ENCODE measurements at places on chromosomes 11 and 22. TPM values are rescaled to one million over a fixed set of nuclear protein-coding genes. Genes with fewer than 3 reads are reported as not detected.

DNA sequence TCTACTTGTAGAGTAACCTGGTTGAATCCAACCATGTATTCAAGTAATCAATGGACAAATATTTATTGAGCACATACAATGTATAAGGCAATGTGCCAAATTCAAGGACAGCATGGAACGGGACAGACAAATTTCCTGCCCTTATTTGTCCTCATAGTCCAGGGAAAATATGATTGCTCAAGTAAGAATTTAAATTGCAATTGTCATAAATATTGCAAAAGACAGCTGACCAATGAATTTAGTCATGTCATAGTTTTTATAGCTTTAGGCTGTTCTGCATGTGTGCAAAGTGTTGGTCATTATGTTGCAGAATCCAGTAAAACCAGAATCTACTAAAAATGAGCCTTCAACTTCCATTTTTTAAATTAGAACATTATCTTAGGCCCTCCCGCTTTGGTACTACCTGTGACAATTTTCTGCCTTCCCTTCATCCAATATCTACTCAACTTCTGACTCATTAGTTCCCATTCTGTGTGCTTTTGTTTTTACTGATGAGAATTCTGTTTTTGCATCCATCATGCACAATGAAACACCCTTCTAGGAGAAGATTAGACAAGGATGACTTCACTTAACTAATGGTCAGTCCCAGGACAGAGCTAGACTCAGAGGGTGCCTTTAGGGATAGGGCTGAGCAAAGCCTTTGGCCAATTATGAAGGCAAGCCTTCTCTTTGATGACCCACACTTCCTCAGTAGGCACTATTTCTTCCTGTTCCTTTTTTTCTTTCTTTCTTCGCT is 45.8 kb upstream of the FIBIN start:
- DNase-seq = no peak

GRCh38 chr22:39363751-39364515 is 14.1 kb downstream of the SYNGR1 start:
- DNase-seq = no peak

GRCh38 chr22:49391436-49391835 is 436.2 kb downstream of the BRD1 start:
- DNase-seq = no peak

DNA sequence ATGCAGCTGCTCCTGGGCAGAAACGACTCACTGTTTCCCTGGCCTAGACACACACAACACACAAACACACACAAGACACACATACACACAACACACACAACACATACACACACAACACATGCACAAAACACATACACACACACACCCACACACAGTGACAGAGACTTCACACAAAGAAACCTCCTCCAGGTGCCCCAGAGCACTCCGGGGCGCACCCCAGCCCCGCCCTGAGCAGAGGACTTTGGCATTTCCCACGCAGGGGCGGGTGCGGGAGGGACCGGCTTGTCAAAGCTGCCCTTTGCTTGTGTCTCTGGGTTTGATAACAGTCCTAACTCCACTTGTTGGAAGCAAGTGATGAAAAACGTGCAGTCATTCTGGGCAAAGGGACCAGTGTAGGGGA is 6.5 kb downstream of the APOBEC3A start:
- DNase-seq = no peak

DNA sequence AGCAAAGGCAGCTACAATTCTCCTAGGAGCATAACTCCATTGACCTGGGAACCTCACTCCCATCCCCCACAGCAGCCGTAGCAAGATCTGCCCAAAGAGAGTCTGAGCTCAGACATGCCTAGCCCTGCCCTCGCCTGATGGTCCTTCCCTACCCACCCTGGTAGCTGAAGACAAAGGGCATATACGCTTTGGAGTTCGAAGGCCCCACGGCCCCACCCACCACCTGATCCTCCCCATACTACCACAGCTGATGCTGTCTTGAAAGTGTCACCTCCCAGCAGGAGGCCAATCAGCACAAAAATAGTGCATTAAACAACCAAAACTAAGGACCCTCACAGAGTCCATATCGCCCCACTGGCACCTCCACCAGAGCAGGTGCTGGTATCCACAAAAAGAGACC is 22.6 kb upstream of the GNAZ start:
- no peak for DNase-seq

Gene ATM
- 55.4 TPM for polyA plus RNA-seq

Gene TSPAN32
- 43.0 TPM for polyA plus RNA-seq

DNA sequence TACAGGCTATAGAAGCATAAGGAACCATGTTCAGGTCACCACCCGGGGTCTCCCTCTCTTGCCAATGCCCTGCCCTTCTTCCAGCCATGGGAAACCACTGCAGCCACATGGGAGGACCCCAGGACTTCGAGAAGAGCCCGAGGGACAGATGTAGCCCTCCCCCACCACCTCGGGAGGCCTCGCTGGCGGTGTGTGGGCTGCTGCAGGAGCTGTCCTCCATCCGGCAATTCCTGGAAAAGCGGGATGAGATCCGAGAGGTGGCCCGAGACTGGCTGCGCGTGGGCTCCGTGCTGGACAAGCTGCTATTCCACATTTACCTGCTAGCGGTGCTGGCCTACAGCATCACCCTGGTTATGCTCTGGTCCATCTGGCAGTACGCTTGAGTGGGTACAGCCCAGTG is 14.5 kb downstream of the HTR3A start:
- no peak for DNase-seq

GRCh38 chr22:47279746-47280145 is 517.3 kb downstream of the TBC1D22A start:
- DNase-seq = no peak

DNA sequence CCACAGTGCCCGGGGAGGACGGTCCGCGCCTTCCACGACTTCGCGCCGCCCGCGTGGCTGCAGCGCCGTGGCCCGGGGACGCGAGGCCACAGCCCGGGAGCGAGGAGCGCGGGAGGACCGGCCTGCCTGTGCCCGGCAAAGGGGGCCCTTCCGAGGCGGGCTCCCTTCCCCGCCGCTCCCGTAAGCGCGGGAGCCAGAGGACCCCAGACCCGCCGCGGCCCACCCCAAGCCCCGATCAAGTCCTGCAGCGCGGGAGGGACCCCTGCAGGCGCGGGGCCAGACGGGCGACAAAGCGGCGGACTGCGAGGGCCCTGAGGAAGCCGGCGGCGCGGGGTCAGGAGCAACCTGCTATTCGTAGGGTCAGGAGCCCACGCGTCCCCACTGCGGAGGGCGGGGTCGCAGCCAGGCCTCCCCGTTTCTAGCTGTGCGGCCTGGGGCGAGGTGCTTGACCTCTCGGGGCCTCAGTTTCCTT is 110.3 kb downstream of the WNT7B start:
- no peak for DNase-seq

Gene RFPL3
- not detected for polyA plus RNA-seq

DNA sequence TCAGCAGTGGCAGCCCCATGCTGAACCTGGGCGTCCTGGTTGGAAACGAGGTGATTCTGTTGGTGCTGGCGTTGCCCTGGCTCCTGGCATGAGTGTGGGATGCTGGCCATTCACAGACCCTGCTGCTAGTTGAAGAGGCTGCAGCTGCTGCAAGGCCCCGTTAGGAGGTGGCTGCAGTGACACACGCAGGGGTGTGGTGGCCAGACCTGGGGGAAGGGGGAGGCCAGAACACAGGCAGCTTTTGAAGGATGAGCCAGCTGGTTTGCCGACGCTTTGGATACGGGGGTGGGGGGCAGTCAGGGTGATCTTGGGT is 77.2 kb downstream of the MORC2 start:
- no peak for DNase-seq

Data from CD4-positive, CD25-positive, alpha-beta regulatory T cell (primary cell).